Body of pancreas (tissue), 4 donors: ENCODE measurements at places on chromosomes 1 and 21. TPM values are rescaled to one million over a fixed set of nuclear protein-coding genes. Genes with fewer than 3 reads are reported as not detected.

PTPRU gene
- 24.1 TPM for total RNA-seq

SMIM1 gene
- total RNA-seq, result 5.2 TPM

PROX1 gene
- 13.7 TPM for total RNA-seq

GRCh38 chr1:17365293-17365692 is 6.7 kb upstream of the PADI6 start:
- no peak for DNase-seq

SPRR2G gene
- not detected for total RNA-seq

OPTC gene
- total RNA-seq, result not detected

ZNF684 gene
- total RNA-seq, result 3.1 TPM

SLC16A4 gene
- 3.6 TPM for total RNA-seq

GBP2 gene
- total RNA-seq, result 11.2 TPM

DNA sequence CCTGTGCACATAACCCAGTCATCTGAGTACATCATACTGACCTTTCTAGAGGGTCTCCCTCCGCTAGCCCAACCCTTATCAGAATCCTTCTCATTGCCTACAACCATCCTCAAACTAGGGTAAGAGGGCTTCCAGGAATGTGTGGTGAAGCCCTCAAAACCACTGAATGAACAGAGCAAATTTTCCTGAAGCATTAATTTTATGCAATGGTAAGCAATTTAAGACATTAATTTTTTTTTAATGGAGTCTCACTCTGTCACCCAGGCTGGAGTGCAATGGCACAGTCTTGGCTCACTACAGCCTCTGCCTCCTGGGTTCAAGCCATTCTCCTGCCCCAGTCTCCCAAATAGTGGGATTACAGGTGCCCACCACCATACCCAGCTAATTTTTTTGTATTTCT is 86.1 kb upstream of the ZNF281 start:
- DNase-seq, result no peak

DNA sequence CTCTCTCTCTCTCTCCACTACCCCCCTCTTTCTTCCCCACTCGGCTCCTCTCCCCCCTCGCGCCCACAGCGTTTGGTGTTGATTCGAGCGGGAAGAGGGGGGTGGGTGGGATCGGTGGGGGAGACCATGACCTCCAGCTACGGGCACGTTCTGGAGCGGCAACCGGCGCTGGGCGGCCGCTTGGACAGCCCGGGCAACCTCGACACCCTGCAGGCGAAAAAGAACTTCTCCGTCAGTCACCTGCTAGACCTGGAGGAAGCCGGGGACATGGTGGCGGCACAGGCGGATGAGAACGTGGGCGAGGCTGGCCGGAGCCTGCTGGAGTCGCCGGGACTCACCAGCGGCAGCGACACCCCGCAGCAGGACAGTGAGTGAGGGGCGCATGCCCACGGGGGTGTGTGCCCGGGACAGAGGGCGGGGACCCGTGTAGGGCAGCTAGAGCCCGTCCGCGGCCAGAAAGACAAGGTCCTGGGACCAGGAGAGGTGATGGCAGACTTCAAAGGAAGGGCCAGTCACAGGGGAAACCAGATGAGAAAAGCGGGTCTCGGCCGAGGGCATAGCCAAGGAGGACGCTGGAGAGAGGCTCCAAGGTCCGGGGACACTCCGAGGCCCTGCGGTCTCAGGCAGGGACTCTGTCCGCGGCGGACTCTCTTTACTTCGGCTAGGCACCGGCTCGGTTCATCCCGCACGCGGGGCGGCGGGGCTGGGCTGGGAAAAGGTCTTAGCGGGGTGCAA is at the start of gene PRRX1:
Gene PRRX1, plus strand, starts transcription at position 39 of the 735 bp plus-strand sequence. Its CDS starts 88 bp downstream, at position 127.
- DNase-seq, result peak; percentile 18

RNF207 gene
- 52.4 TPM for total RNA-seq

DNA sequence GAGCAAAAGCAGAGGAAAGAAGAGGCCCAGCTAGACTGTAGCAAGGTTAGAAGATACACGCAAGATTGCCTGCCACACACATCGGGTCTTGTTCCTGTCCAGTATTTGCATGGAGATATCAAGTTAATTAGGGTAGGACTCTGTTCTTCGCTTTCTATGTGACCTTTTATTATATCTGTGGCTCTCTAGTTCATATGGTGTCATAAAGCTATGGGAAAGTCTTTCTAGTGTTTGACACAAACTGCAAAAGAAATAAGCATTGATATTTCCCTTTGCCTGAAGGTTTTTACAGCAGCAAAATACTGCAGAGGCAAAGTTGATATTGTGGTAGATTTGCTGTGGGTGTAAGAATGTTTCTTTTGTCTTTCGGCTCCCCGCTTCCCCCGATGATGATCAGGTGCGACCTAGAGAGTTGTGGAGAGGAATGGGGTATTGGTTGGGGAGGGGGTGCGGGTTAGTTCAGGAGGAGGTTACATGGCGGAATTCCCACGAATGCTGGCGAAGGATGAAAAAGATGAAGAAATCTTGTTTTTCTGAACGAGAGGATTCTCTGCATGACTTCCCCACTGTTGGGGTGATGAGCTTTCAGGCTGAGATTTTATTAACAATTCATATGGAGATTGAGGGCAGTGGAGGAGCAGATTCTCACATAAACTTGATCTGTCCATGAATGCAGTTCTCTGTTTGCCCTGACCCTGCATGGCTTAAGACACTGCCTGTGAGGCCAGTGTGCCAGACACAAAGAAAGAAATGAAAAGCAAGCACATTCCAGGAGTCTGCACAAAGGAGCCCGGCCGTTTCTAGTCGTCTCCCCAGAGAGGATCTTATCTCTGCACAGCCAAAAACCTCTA is 550.2 kb downstream of the USP25 start:
- no peak for DNase-seq

- peak; percentile 80 for DNase-seq
Measured at GRCh38 chr1:156146020-156146768, 7.2 kb upstream of the SEMA4A start.

GRCh38 chr21:44458971-44459711 is 3.8 kb downstream of the LRRC3 start:
- no peak for DNase-seq
